ENCODE measurements at places on chromosomes 4 and X.

DNA sequence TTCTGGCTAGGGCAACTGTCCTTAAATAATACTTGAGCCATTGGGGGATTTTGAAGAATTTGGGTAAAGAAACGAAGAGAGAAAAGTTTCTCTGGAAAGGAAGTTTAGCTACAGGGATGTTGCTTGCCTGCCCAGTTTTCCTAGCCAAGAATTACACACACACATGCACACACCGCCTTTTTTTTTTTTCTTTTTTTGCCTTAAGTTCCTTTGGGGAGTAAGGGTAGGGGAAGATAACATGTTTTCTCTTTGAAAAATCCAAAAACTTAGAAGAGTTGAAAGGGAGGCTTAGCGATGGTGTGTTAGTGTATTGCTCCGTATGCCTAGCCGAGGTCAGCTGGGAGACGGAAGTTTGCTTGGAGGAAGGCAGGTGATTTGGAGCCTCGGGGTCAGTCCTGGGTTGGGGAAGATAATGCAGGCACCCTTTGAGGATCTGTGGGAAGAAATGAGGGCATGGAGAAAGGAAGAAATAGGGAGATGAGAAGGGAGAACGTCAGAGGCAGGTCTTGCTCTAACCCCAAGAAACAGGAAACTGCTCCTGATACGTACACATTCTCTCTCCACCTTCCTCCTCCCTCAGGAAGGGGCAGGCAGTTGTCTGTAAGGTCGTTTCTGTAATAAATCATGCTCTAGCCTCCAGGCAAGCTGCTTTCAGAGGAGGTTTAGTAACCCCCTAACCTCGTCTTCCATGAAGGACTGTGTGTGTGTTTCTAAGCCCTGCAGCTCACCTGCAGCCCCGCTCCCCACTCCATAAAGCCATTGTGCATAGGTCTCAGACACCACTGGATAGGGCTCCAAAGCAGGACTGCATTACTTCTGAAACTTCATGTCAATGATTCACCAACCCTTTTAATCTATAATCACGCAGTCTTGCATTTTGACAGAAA lies 10.5 kb downstream of the KLF3 start:
- DNase-seq: no peak

DNA sequence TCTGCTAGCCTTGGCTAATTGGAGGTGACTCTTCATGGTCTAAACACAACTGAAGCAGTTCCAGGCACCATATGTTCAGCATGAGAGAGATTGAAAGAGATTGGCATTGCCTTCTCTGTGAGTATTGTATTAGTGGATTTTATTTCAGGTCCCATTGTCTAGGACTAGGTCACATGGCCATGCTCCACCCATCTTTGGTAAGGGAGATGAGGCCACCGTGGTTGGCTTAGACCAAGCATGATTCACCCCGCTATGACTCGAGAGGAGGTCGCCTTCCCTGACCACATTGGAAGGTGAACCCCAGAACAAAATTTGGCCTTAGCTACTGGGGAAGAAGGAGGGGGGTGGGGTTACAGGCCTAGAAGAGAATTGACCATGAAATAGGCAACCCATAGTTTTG lies 109.9 kb upstream of the BCOR start:
- peak; percentile 2 for DNase-seq

DNA sequence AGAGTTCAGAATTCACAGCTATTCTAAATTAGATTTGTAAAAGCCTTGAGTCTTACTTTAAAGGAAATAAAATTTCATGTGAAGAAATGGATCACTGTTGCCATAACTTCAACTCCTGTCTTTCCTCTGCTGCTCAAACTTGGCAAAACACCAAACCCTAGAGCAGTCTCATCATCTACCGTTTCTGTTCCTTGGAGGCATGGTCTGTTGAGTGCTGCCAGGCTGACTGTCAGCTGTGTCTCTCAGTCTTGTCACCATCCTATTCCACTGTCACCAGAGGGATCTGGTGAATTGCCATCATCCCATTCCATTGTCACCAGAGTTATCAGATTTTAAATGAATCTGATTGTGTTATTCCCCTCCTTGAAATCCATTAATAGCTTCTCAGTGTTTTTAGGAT lies 55.6 kb downstream of the STIM2 start:
- no peak for DNase-seq

DNA sequence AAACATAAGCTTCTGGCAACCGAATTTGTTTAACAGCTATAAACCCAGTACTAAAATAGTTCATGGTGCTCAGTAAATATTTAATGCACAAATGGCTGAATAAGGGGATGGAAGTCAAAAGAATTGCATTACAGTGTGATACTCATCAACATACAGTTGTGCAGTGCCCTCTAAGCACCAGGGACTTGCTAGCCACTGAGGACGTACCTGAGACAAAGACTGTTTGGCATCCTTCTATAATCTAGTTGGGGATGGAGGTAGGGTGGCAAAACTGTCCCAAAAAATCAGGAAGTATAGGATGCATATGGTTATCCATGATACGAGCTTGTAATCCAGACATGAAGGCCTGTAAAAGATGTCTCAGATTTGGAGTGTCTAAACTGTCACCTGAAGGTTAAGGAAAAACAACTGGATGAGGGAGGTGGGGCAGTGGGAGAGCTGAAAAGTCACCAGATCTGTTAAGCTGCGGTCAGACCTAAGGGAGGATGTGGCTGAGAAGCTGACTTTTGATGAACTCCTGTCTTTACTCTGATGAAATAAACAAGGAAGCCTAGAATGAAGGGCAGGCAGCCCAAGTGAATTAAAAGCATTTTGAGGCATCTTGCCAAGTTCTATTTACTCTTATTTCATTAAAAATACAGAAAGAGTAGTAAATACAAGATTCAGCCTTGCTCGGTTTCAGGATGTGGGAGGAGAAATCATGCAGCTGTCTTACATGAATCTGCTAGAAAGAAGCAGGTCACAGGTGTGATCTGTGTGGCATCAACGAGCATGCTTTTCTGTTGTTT lies 12.0 kb upstream of the CD38 start:
- no peak for DNase-seq

GRCh38 chrX:151726751-151727150 lies 7.8 kb upstream of the CNGA2 start:
- no peak for DNase-seq

Data from dermis blood vessel endothelial cell (primary cell).